Activated CD4-positive, CD25-positive, alpha-beta regulatory T cell treated with anti-CD3 and anti-CD28 coated beads, Interleukin-2, amount 50 U/mL, for 24 hours (primary cell): ENCODE measurements at places on chromosomes 1 and 21.

GRCh38 chr1:169105434-169106094 lies 926 bp upstream of the ATP1B1 start:
- ATAC-seq = no peak

DNA sequence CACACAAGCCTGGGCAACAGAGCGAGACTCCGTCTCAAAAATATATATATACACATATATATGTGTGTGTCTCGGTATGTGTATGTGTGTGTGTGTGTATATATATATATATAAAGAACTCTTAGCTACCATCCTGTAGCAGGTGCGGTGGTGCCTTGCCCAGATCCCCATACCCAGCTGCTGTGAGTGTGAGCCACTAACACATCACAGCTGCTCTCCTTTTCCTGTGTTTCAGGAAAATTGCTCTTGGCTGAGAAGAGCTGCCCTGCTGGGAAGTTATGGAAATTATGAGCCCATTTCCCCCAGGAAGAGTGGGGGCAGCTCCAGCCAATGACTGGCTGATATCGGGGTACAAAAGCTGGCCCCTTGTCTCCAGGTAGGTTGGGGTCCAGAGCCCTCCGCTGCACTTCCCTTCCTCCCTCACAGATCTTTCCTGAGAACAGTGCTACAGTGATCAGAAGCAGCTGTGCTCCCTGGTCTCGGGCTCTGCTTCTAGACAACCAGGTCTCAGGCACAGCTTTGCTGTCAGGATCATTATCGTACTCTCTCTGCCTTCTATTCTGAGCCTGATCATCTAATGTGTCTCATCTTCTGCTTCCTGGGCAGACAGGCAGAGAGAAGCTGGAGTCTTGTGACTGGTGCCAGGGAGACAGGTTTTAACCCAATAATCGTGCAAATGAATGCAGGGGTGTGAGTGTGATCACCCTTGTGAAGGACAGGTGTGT lies 109.6 kb upstream of the ZNF678 start:
- no peak for ATAC-seq

DNA sequence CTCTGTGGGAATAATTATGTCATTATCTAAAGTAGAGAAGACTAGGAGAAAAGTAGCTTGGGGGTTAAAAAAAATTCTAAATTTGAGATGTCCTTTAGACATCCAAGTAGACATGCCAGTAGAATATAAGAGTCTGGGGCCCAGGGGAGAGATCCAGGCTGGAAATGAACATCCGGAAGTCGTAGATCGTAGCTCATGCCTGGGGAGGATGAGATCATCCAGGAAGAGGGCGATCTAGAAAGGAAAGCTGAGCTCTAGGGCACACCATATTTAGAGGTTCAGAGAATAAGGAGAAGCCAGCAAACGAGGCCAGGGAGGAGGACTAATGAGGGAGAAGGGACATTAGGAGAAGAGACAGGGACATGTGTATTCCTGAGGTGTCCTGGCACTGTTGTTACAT lies 12.2 kb downstream of the NGF start:
- no peak for ATAC-seq

GRCh38 chr1:181117648-181118449 lies 29.3 kb downstream of the IER5 start:
- no peak for ATAC-seq

GRCh38 chr1:108569097-108569728 lies 9.3 kb downstream of the EEIG2 start:
- ATAC-seq = no peak

- ATAC-seq = no peak
These were observed 10.9 kb downstream of the TMEM53 start for GRCh38 chr1:44663417-44663816.

DNA sequence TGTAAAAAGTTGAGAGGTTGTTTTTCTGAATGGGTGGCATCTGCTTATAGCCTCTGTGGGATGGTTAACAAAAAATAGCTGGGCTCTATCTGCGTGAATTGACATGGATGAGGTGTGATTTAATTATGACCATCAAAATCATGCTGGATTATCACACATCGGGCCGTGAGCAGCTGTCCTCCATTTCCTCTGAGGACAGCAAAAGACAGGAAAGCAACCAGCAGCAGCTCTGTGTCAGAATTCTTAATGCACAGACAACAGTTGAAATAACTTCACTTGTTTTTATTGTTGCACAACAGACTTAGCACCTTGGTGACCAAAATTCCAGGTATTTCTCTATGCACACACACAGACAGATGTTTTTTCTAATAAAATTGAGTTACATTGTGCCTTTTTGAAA lies 54.5 kb upstream of the LAPTM5 start:
- no peak for ATAC-seq

GRCh38 chr1:67393240-67393639 lies 37.0 kb downstream of the SERBP1 start:
- ATAC-seq = no peak

DNA sequence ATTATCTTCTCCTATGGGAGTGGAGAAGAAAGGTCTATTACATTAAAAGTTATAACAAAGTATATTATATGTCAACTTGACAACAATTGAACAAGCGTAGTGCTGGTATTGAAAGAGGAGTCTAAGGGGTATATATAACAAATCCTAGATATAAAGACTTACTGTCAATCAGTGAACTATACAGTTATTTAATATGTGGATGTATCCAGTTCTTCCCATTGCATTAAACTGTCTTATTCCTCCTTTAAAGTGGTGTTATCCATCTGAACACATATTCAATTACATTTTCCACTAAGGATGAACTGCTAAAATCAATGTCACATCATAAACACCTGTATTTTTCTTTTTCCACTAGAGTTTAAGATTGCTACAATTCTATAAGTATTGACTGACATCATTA lies 438.8 kb downstream of the DPYD start:
- no peak for ATAC-seq

- ATAC-seq = no peak
These were observed 22.7 kb upstream of the EYA3 start for GRCh38 chr1:28111157-28111556.

GRCh38 chr1:59502009-59502691 lies 205.3 kb downstream of the FGGY start:
- ATAC-seq = no peak

GRCh38 chr1:179029321-179029759 lies 3.6 kb downstream of the FAM20B start:
- ATAC-seq = no peak

GRCh38 chr21:37463083-37463801 lies 96.7 kb downstream of the DYRK1A start:
- peak; percentile 88 for ATAC-seq

DNA sequence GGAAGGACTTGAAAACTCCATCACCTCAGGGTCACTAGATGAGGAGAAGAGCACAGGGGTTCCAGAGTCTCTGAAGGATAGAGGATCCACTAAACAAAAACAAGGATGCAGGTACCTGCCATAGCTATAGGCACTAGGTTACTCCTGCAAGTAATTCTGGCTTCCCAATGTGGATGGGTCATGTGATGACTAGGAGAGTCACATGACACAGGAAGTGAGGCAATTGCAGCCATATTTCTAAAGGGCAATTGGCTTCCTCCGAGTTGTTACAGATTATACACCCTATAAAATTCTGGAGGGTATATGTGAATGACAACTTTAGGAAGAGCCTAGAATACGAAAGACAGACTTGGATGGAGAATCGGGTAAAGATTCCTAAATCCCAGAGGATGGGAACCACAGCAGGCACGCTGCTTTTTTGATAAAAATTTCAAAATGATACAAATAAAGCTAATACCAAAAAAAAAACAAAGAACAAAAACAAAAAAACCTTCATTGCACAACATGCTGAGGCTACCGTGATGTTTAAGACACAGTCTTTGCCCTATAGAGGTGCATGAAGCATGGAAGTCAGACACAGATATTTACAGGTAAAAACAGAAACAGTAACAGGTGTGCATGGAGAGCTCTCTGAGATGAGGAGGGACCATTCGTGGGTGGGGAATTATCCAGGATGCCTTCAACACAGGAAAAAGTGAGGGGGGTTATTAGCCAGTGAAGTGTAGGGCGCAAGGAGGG lies 10.5 kb downstream of the MTX1 start:
- no peak for ATAC-seq

GRCh38 chr1:41859686-41860085 lies 59.0 kb downstream of the HIVEP3 start:
- ATAC-seq = no peak

- ATAC-seq = no peak
These were observed 25.1 kb upstream of the CLIC4 start for GRCh38 chr1:24720152-24720551.

GRCh38 chr1:39901714-39902459 lies at the start of gene MYCL:
TSS of gene MYCL (minus strand) at chr1:39901917. CDS start at chr1:39901434, 483 bp downstream.
- peak; percentile 80 for ATAC-seq

DNA sequence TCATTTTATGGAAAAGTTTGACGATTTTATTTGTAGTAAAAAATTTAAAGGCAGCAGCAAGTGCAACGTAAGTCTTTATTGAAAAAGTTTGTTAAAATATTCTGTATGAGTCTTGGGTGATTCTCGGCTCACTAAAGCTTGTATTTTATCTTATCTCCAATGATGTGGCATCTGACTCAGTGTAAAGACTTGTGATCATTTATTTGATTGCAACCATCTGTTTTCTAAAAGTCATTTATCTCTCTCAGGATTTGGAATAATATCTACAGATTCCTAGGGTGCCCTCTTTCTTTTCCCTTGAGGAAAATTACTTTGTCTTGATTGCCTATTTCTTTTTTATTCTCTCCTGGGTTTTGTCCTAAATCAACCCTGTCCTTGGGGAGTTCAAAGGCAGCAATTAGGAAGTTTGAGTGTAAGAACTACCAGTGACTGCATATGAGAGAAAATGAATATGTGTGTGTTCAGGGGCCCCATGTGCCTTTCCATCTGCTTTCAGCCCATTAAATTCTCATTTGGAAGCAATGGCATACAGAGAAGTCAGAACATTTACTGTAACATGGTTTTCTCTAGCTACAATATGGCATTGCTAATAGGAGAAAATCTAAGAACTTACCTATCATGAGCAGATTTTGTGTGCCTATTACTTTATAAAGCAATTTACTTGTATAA lies 575.0 kb upstream of the CHRM3 start:
- ATAC-seq = no peak

DNA sequence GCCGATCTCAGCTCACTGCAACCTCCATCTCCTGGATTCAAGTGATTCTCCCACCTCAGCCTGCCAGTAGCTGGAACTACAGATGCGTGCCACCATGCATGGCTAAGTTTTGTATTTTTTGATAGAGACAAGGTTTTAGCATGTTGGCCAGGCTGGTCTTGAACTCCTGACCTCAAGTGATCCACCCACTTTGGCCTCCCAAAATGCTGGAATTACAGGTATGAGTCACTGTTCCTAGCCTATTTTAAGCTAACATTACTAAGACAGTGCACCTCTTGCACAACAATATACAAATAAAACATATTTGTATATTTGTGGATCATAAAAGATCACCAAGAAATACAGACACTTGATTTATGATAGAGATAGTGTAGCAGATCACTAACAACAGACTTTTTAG lies 139.1 kb downstream of the DUSP10 start:
- ATAC-seq = no peak

GRCh38 chr1:19456968-19457441 lies 28.3 kb downstream of the CAPZB start:
- ATAC-seq = no peak

- ATAC-seq = no peak
These were observed 774.3 kb downstream of the MRPL39 start for GRCh38 chr21:24832961-24833360.

GRCh38 chr1:172630056-172630818 lies 28.7 kb upstream of the FASLG start:
- ATAC-seq = no peak
